Renal cortical epithelial cell (primary cell): ENCODE measurements at places on chromosomes 1 and 21.

GRCh38 chr1:23582820-23583219 is 23.5 kb upstream of the ID3 start:
- no peak for DNase-seq

DNA sequence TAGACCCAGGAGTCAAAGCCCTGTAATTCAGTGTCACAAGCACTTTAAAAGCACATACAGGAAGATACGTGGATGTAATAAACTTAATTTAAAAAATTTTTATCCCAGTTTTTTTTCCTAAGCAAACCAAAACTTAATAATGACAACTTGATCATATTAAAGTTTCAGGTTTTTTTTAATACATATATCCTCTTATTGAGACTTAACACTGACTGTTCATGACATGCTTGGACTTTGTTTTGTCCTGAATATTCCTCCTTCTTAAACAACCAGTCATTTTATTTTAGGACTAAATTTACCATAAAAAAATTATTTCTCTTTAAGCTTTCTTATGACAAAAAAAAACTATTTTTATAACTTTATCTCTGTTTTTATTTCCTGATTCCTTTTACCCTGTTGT is 64.1 kb downstream of the WDR4 start:
- no peak for DNase-seq

DNA sequence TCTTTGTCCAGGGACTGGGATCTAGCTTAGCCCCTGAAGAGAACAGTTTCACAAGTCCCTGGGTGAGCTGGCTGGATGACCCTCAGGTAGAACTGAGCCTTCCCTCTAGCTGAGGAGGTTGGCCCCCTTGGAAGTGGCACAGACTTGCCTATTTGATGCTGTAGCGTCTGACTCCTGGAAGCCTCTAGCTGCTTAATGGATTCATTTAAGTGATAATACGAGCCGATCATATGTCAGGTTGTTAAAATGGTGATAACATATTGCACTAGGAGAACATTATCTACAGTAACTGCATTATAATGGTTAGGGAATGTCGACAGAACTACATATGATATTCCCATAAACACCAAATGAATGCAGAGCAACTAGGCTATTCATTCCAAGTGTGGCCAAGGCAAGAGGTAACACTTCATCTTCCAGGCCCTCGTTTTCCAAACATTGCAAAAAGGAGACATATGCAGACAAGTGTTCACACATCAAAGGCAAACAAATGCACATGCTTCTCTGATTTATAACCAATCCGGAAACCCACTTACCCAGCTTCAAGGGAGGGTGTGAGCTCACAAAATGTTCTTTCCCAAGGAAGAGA is 340.1 kb upstream of the PLXNA2 start:
- no peak for DNase-seq

- no peak for DNase-seq
Measured at GRCh38 chr1:200411406-200412257, 1.8 kb upstream of the ZNF281 start.

GRCh38 chr1:148333875-148334338 is 149.2 kb downstream of the PPIAL4G start:
- DNase-seq: no peak

- DNase-seq: no peak
Measured at GRCh38 chr1:30818568-30819243, 61.1 kb upstream of the LAPTM5 start.

GRCh38 chr21:28742527-28742926 is 250.2 kb downstream of the LTN1 start:
- DNase-seq: no peak

- DNase-seq: no peak
Measured at GRCh38 chr1:240526312-240526711, 85.6 kb downstream of the GREM2 start.

DNA sequence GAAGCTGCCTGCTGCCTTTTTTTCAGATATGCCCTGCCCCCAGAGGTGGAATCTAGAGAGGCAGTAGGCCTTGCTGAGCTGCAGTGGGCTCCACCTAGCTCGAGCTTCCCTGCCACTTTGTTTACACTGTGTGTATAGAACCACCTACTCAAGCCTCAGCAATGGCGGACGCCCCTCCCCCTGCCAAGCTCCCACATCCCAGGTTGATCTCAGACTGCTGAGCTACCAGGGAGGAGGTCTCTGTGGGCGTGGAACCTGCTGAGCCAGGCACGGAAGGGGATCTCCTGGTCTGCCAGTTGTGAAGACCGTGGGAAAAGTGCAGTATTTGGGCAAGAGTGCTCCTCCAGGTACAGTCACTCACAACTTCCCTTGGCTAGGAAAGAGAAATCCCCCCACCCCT is 65.1 kb downstream of the MSH4 start:
- no peak for DNase-seq

DNA sequence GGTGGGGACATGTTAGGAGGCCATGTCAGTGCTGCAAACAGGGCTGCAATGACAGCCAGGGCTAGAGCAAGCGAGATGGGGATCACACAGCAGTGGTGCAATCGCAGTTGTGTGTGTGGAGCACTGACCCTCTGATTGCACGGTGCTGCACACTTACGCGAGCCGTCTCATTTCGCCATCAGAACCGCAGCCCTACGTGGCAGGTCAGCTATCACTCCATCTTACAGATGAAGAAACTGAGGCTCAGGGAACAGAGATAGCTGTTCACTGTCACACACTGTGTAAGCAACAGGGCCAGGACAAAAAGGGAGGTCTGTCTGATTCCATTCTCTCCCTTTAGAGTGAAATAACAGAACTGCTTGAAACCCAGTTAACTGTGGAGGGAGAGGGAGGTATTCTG is 104.8 kb upstream of the SLC45A1 start:
- no peak for DNase-seq

- peak; percentile 73 for DNase-seq
Measured at GRCh38 chr1:16012590-16013219, 5.1 kb downstream of the HSPB7 start.

GRCh38 chr1:15618655-15619525 is 1.6 kb downstream of the DDI2 start:
- peak; percentile 78 for DNase-seq
